ENCODE measurements at places on chromosomes 5 and 9.

- ATAC-seq = no peak
- no peaks in the 10 kb centered on the region for H3K27me3 ChIP-seq
- no peak overlapping the region for H3K27ac ChIP-seq
- H3K4me3 ChIP-seq = no peak overlapping the region
- no peaks in the 10 kb centered on the region for H3K4me1 ChIP-seq
Observed at GRCh38 chr5:58182287-58182841, 277.5 kb downstream of the PLK2 start.

DNA sequence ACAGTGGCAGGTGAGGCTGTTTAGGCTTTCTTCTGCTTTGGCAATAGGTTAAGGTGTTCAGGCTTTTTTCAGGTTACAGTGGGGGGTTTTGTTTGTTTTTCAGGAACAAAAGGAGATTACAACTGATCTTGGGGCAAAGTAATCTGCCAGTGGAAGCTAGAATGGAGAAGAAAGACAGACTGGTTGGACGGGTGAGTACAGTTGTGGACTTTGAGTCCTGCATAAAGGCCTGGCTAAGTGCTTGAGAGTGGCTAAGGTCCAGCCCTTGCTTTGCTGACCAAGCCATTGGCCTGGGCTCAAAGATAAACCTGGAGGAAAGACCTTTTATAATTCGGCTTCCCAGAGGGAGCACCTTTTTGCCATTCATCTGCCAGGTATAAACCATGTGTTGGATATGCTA lies 63.1 kb downstream of the MTMR12 start:
- H3K27ac ChIP-seq = no peak overlapping the region
- H3K27me3 ChIP-seq = no peaks in the 10 kb centered on the region
- peaks cover 10% of the 10 kb centered on the region for H3K4me1 ChIP-seq
- no peak overlapping the region for H3K4me3 ChIP-seq
- ATAC-seq = no peak

GRCh38 chr9:7578951-7579350 lies 220.6 kb downstream of the DMAC1 start:
- no peaks in the 10 kb centered on the region for H3K36me3 ChIP-seq
- no peak overlapping the region for H3K27ac ChIP-seq
- H3K4me3 ChIP-seq = no peak overlapping the region
- no peaks in the 10 kb centered on the region for H3K27me3 ChIP-seq
- no peak for ATAC-seq
- H3K4me1 ChIP-seq = no peaks in the 10 kb centered on the region

DNA sequence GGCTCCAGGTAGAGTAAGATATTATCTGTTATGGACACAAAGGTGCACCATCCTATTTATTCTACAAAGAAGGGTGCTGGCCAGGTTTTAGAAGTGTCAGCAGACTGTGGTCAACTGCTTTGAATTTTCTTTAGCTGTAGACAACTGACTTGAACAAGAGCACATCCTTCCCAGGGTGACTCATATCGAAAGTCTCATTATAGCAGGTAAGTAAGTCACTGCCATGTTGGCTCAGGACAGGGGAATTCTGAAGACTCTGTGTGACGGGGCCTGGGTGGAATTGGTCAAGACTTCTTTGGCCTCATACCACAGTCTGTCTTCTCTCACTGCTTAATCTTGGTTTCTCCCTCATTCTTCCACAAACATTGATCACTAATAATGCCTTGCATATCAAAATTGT lies 214.5 kb upstream of the CDH9 start:
- H3K36me3 ChIP-seq = no peaks in the 10 kb centered on the region
- no peak for ATAC-seq
- no peaks in the 10 kb centered on the region for H3K27me3 ChIP-seq
- H3K4me3 ChIP-seq = no peak overlapping the region

DNA sequence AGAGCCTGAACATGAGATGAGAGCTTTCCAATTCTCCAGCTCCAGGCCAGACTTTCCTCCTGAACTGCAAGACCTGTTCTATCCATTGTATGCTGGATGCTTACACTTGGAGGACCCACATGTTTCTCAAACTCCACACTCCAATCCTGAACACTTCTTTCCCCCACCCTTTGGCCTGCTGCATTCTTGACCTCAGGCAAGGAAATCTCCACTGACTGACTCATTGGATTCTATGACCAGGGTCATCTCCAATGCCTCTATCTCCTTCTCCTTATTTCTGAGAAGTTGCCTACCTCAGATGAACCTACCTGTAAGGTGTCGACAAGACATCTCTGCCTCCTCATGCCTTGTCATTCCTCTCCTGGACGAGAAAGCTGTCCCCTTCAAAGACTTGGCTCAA lies 153.6 kb downstream of the CRB2 start:
- no peaks in the 10 kb centered on the region for H3K4me1 ChIP-seq
- H3K27me3 ChIP-seq = no peaks in the 10 kb centered on the region
- no peak overlapping the region for H3K4me3 ChIP-seq
- ATAC-seq = no peak
- no peak overlapping the region for H3K27ac ChIP-seq

DNA sequence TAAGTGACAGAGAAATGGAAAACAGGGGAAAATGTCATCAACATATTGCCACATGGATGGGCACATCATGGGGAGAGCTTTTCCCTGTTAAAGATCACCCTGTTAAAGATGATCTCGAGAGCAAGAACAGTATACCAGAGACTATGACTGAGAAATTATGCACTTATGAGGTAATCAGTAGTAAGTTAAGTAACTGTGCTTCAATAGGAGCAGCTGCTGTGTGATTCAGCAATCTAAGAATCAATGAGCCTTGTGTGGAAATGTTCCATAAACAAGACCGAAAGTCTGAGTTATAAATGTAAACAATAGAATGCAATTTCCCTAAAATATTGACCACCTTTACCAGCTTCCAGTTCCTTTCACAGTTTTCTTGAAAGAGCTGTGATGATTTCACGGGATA lies 582.3 kb downstream of the CAAP1 start:
- H3K4me1 ChIP-seq = no peaks in the 10 kb centered on the region
- no peak overlapping the region for H3K4me3 ChIP-seq
- no peak for ATAC-seq
- H3K27ac ChIP-seq = no peak overlapping the region

DNA sequence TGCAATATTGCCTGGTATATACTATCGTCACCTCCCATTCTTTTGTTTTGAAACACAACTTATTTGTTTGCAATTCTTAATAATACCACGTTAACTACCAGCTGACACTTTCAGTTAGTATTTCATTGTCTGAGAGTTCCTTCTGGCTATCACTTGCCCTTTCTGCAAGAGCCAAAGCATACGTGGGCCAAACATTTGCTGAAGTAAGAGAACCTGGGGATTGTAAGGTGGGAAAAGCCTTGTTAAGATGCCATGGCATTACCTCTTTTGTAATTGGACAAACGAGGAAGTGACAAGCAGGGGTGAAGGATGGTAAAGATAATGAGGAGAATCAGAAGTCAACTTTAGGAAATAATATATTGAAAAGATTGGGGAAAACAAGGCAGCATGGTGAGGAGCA lies 47.7 kb downstream of the FYB1 start:
- H3K27me3 ChIP-seq = no peaks in the 10 kb centered on the region
- no peak overlapping the region for H3K27ac ChIP-seq
- H3K36me3 ChIP-seq = no peaks in the 10 kb centered on the region
- ATAC-seq = no peak

DNA sequence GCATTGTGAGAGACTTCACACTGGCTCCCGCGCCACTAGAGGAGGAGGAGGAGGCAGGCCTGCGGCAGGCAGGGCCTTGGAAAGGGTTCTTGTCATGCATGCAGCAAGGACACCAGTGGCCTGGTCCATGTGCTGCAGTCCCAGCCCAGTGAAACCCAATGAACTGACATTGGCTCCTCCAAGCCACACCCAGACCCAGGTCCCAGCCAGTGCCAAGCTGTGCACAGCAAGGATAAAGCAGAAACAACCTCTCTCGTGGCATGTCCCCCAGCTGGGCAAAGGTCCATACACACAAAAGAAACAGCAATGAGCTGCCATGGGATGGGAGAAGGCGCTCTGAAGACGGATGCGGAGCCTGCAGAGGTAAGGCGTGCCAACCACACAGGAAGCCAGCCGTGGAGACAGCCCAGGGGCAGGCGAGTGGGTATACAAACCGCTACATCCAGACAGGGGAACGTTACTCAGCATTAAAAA lies 89.2 kb downstream of the SEMA4D start:
- ATAC-seq = peak; percentile 76
- peaks cover 79% of the 10 kb centered on the region for H3K4me1 ChIP-seq
- H3K27ac ChIP-seq = peak overlapping the region; percentile 93
- peak overlapping the region; percentile 45 for H3K4me3 ChIP-seq

GRCh38 chr9:20391208-20391607 lies 231.1 kb downstream of the MLLT3 start:
- no peak overlapping the region for H3K4me3 ChIP-seq
- no peaks in the 10 kb centered on the region for H3K27me3 ChIP-seq
- no peaks in the 10 kb centered on the region for H3K36me3 ChIP-seq
- ATAC-seq = no peak
- H3K27ac ChIP-seq = no peak overlapping the region
- H3K4me1 ChIP-seq = no peaks in the 10 kb centered on the region

DNA sequence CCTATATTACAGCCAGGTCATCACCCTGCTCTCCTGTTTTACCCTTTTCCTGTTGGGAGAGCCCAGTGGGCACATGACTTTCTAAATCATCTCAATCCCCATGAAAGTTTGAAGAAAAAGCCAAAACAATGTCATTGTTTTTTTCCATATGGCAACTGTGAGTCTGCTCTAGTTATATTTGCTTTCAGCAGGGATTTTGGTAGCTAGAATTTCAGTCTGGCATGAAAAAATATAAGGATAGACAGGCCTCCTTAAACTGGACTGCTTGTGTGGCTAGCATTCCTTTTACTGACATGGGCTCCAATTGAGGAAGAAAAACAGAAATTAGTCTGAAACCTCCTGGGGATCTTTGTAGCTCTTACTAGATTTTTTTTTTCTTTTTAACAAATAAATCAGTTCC lies 25.6 kb downstream of the MOCS2 start:
- H3K36me3 ChIP-seq = no peaks in the 10 kb centered on the region
- H3K27me3 ChIP-seq = peaks cover 24% of the 10 kb centered on the region
- no peak overlapping the region for H3K4me3 ChIP-seq
- ATAC-seq = no peak

DNA sequence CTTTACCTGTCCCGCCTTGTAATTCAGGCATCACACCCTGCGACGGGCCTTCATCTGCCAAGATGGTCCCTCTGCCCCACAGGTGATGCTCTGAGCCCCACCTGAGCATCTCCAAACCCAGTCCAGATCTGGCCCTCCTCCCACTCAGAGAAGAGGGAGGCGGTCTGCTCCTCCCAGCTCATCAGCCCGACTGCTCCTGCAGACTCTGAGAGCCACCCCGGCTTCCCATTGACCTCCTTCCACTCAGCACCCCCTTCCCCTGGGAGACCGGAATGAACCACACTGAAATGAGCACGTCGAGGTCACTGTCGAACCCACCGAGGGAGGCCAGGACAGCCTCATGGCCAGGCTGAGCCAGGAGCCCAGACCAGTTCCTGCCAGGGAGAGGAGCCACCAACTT lies 12.8 kb downstream of the ABO start:
- ATAC-seq = no peak
- no peaks in the 10 kb centered on the region for H3K4me1 ChIP-seq
- H3K27ac ChIP-seq = no peak overlapping the region
- no peaks in the 10 kb centered on the region for H3K36me3 ChIP-seq
- peaks cover 32% of the 10 kb centered on the region for H3K27me3 ChIP-seq

DNA sequence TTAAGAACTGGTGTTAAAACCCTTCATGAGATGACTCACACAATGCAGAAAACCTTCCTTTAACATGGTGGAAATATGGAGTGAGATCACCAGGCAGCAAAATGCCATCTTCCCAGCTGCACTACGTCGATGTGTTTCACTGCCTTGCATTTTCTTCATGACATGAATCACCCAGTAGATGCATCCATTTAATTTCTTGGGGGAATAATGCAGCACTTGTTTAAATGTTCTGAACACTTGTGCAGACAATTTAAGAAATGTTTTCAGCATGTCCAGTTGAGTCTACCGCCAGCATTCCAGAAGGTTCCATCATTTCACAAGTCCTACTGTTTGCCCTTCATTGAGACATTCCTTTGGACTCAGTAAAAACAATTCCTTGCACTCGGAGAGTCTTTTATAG lies 81.6 kb downstream of the ADAMTS16 start:
- H3K27ac ChIP-seq = no peak overlapping the region
- H3K36me3 ChIP-seq = no peaks in the 10 kb centered on the region
- no peak for ATAC-seq

DNA sequence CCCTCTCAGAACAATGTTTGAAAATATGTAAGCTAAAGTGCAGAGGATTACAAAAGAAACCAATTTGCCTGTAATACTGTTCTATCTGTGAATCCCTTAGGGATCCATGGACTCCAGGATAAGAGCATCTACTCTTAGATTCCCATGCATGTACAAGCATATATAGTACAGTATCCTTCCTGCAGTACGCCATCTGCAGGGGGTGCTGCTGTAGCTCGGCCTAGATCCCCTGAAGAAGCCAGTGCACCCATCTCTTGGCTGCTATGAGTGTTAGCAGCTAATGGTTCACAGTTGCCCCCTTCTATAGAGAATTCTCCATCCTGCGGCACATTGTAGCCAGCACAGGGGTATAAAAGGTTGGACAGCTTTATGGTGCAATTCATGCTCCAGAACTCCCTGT lies 61.8 kb upstream of the SLC30A5 start:
- no peaks in the 10 kb centered on the region for H3K4me1 ChIP-seq
- H3K27me3 ChIP-seq = peaks cover 23% of the 10 kb centered on the region
- no peak overlapping the region for H3K4me3 ChIP-seq
- no peaks in the 10 kb centered on the region for H3K36me3 ChIP-seq
- ATAC-seq = no peak

GRCh38 chr9:123053711-123054110 lies 20.2 kb downstream of the GPR21 start:
- no peaks in the 10 kb centered on the region for H3K4me1 ChIP-seq
- H3K4me3 ChIP-seq = no peak overlapping the region
- H3K36me3 ChIP-seq = peaks cover 9% of the 10 kb centered on the region
- no peaks in the 10 kb centered on the region for H3K27me3 ChIP-seq
- no peak overlapping the region for H3K27ac ChIP-seq

- peak; percentile 53 for ATAC-seq
- H3K4me3 ChIP-seq = no peak overlapping the region
- H3K27ac ChIP-seq = no peak overlapping the region
- H3K4me1 ChIP-seq = peaks cover 6% of the 10 kb centered on the region
Observed at GRCh38 chr9:85443190-85443598, 298.6 kb downstream of the AGTPBP1 start.

All from stimulated activated memory B cell treated with anti-CD40 and anti-IgM and Interleukin-4, amounts not matched to agents 10 μg/mL and 1 μg/mL and 100 μg/mL, for 72 hours (primary cell).